LNCaP clone FGC (cell line): ENCODE measurements at places on chromosomes 2 and 18.

DNA sequence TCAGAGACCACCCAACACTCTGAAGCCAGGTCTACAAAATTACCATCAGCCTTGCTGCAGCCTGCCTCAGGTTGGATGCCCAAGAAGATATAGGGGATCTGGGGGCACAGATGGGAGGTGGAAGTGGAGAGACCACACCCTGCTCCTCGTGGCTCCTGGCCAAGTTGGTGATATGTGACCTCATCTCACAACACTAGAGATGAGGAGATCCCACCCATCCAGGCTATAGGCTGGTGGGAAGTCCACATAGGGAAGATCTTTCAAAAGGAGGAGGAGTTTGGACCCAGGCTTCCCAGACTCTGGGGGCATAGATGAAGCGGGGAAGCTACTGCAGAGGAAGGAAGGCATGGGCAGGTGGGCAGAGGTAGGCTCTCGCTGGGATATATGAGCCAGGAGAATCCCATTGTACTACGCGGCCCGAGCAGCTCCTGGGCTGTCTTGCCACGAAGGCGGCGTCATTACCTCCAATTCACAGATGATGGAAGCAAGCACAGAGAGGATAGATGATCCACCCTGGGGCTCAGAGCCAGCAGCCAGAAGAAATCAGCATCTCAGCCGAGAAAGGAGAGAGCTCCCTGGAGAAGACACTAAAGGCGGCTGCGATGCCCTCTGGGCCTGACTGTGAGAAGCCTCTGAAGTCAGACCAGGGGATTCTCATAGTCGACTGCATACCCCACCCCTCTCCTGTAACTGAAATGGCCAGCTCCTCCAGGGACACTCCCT lies 96.0 kb downstream of the RHOB start:
- DNase-seq: no peak

GRCh38 chr2:36452260-36452659 lies 96.7 kb downstream of the CRIM1 start:
- DNase-seq: no peak

- no peak for DNase-seq
These were observed 34.6 kb downstream of the PREPL start for GRCh38 chr2:44326548-44327264.

DNA sequence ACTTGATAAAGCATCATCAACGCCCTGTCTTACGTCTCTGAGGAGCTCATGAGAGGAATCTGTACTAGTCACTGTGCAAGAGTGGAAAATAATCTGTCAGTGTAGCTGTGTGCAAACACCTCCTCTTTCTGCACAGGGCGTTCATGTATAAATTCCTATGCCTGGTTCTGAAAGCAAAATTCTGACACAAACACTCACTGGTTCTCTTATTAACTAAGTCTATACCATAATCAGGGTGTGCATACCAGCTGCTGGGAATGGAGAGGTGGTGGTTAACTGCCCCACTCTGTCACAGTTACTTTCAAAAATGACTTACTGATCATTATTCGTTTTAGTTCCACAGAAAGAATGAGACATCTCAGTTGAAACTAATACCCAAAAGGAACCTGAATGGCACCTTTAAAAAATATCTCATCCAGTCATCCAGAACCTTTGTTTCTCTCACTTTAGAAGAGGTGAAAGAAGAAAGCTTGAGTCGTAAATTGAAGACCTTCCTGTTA lies 35.7 kb downstream of the STK39 start:
- no peak for DNase-seq

- no peak for DNase-seq
These were observed 53.7 kb downstream of the TWIST2 start for GRCh38 chr2:238901461-238902057.

DNA sequence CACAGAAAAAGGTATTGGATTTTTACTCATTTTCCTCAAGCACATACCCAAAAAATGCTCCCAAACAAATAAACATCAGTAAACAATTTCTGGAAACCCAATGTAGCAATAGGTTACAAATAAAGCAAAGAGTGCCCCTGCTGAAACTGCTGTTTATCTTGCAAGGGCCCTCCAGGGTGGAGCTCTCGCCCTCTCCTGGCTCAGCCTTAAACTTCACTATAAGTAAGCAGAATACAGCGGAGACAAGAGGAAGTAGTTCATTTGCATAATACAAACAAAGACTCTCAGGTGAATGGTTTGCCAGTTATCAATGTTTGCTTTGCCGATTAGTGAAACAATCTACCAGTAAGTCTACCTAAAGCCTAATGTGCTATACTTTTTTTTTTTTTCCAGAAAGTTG lies 437.6 kb downstream of the DLGAP1 start:
- DNase-seq: peak; percentile 11

DNA sequence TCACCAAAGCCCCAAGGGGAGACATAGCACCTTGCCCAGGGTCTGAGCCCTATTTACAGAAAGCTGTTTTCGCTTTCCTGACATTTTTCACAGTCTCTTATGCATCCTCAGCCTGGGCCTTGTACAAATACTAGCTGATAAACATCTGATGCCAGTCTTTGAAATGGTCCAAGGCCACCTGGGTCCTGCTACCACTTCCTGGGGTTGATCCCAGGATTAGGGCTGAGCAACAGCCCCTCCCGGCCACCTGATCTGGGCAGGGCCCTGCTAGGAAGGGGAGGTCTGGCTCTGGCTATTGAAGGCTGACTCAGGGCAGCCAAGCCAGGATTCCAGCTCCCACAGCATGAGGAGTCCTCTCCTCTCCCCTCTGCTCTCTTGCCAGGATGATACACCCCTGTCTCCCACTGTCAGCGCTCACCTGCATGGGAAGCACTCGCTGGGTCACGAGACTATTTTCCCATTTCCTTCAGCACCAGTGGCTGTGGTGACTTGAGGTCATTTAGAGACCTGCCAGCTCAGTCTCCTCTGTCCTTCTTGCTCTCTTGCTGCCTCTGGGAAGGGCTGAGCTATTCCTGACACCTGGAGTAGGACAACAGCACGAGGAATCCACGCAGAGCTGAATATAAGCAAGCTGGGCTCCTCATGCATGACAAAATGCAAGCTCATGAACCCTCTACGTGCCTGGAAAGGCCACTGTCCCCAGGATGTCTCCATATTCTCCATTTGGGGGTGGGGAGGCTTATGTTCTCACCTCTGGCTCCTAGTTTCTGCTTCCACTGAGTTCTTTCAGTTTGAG lies 53.0 kb upstream of the LGALSL start:
- no peak for DNase-seq

- DNase-seq: no peak
These were observed 8.0 kb downstream of the HAAO start for GRCh38 chr2:42784204-42784880.

DNA sequence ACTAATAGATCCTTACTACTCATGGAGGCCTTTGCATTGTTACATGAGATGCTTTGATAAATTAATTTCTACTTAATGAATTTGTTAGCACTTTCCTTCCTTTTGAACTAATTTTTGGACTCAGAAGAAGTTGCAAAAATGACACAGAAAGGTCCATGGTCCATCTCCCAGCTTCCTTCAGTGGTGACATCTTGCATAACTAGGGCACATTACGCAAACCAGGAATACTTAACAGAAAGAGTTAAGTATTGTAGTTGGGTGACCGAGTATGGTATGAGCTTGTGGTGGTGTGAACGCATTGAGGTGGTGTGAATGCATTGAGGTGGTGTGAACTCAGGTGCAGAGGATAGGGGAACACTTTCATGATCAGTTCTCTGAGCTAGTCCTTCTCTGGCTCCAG lies 151.1 kb upstream of the TWIST2 start:
- DNase-seq: no peak

GRCh38 chr18:37889963-37890362 lies 324.4 kb upstream of the CELF4 start:
- DNase-seq: no peak

DNA sequence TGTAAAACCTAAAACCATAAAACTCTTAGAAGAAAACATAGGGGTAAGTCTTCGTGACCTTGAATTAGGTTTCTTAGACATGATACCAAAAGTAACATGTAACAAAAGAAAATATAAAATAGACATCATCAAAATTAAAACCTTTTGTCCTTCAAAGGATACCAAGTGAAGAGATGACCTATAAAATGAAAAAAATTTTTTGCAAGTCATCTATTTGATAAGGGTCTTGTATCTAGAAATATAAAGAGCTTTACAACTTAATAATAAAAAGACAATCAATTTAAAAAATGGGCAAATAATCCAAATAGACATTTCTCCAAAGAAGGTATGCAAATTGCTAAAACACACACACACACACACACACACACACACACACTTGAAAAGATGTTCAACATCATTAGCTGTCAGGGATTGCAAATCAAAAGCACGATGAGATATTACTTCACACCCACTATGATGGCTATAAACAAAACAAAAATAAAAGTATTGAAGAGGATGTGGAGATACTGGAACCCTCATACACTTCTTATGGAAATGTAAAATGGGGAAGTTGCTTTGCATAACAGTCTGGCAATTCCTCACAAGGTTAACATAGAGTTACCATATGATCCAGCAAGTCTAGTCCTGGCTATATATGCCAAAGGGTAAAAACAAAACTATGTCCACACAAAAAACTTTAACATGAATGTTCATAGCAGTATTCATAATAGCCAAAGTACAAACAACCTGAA lies 23.3 kb downstream of the SPDYA start:
- DNase-seq: no peak

DNA sequence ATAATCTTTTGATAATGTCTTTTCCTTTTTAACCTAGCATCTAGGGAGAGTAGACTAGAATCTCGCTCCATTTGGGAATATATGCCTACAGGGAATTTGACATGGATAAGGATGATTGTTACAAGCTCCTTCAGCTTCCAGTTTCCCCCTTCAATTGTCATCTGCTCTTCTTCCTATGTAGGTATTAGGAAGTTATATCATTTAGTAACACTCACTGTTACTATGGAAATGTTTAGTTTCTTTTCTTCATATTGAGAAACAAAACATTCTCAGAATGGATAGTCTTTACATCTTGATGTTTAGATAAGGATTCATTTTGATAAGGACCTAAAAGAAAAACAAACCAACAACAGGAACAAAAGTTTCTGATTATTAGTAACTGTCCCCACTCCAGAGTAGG lies 127.6 kb downstream of the PHLPP1 start:
- DNase-seq: no peak

DNA sequence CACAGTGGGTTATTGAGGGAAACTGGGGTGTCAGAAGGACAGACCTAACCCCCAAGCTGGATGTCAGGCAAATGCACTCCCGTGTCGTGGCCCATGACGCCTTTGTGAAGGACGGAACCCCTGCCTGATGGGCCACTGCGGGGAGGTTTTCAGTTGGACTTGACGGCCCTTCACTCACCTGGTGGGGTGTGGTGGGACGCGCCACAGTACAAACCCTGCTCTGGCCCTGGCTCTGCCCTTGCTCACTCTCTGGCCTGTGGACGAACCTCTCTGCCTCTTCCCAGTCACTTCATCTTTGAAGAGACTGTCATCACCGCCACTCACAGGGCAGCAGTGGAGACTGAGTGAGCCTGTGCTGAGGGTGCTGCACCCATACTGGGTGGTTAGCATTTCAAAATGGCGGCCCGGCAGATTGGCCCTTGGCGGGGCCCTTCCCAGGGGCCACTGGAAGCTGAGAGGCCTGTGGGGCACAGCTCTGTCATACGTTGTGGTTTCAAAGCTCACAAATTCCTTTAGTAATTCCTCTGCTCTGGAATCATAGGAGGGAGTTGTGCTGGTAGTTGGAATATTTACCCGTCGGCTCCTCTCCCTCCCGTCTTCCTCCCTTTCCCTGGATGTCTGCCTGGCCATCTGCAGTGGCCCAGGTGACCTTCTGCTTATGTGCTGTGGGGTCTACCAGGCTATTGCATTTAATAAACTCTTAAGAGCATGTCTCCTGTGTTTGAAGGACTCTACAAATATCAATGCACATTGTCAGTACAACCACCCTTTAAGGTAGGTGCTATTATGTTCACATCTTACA lies 200.6 kb downstream of the CTIF start:
- no peak for DNase-seq

DNA sequence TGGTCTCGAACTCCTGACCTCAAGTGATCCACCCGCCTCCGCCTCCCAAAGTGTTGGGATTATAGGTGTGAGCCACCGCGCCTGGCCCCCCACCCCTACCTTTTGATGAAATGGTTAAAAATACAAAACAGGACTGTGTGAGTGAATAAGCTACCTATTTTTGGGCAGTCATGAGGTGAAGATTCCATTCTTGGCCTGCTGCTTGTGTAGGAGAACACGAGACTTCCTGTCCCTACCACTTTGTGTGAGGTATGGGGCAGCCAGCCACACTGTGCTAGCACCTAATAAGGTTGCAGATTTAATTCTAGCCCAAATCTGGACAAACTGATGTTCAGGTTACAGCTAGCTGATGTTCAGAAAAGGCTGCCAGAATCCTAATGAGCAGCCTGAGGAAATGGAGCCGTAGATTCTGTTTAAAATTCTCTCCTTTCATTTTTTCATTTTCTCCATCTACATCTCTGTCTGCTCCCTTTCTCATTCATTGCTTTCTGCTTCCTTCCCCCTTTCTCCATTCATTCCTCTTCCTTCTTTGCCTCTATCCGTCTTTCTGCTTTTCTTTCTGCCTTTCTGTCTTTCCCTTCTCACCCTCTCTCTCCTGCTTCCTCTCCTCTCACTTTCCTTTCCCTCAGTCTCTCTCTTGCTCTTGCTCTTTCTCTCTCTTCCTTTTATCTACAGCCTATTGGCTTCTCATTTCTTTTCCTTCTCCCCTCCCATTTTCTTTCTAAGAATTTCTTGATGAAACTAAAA lies 4.6 kb upstream of the LTBP1 start:
- DNase-seq: no peak

- no peak for DNase-seq
These were observed 267.6 kb downstream of the KCNE4 start for GRCh38 chr2:223319601-223320000.

DNA sequence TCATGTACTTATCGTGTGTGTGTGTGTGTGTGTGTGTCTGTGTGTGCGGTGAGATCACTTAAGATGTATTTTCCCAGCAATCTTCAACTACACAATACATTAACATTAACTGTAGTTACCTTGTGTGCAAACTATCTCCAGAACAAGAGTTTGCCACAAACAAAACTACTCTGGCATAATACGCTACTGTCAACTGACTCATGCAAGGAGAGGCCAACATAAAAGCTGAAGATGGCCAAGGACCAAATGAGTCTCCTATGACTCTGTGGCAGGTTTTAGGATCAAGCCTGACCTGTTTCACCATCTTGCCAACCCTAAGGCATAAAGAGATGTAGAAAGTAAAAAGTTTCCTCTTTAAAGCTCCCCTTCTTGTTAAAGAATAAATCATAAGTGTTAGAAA lies 20.1 kb downstream of the CYB5A start:
- peak; percentile 65 for DNase-seq

- no peak for DNase-seq
These were observed 226.4 kb upstream of the HS6ST1 start for GRCh38 chr2:128545085-128545484.

DNA sequence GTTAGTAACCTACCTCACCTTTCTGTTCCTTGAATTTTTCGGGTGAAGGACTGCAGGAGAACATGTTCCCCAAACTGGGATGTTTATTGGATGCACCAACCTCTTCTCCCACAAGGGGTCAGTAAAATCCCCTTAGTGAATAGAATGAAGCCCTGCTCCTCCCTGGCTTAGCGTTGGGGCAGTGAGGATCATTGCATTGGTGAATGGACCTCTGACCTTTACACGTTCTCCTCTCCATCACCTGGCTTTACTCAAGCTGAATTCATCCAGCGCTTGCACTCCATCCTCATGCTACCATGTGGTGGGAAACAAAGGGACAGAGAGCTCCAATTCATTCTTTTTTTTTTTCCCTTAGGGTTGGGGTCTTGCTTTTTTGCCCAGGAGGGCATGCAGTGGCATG lies 157.2 kb downstream of the MIB1 start:
- DNase-seq: no peak

- no peak for DNase-seq
These were observed 51.0 kb upstream of the TTC39C start for GRCh38 chr18:23963443-23964165.

- no peak for DNase-seq
These were observed 113.0 kb downstream of the RND3 start for GRCh38 chr2:150374492-150374891.
